ENCODE measurements at places on chromosomes 12 and 14.

DNA sequence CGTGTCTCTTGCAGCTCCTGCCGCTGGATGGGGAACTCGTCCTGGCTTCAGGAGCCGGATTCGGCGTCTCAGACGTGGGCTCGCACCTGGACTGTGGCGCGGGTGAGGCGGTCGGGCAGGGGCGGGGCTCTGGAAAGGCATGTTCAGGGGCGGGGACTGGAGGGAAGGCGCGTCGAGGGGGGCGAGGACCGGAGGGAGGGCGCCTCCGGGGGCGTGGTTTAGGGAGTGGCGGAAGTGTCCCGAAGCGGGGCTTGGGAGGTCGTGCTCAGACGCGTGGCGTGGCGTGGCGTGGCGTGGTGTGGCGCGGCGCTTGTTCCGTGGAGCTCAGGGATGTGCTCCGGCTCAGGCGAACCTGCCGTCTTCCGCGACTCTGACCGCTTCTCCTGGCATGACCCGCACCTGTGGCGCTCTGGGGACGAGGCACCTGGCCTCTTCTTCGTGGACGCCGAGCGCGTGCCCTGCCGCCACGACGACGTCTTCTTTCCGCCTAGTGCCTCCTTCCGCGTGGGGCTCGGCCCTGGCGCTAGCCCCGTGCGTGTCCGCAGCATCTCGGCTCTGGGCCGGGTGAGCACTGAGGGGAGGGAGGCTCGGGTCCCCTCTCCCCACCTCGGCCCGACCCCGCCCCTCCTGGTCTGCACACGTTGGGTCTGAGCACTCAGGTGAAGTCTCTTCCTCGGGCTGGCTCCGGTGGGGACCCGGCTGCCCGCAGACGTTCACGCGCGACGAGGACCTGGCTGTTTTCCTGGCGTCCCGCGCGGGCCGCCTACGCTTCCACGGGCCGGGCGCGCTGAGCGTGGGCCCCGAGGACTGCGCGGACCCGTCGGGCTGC, 6.2 kb downstream of the AMN start:
- DNase-seq = peak; percentile 76

DNA sequence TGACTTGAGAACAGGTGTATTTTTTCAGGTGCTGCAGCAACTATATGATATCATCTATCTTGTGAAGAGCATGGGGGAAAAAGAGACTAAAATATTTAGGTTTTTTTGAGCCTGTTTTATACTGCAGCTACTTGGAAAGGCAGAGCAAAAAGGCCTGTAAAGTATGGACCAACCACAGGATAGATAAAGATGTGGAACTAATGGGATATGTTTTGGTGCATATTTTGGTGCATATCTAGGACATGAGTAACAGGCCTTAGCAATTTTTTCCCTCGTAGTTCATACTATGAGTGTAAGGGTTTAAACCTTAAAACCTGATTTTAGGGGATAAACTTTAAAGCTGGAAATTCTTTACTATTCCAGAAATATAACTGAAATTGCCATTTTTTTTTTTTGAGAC, 6.0 kb upstream of the GTSF1 start:
- DNase-seq = no peak

DNA sequence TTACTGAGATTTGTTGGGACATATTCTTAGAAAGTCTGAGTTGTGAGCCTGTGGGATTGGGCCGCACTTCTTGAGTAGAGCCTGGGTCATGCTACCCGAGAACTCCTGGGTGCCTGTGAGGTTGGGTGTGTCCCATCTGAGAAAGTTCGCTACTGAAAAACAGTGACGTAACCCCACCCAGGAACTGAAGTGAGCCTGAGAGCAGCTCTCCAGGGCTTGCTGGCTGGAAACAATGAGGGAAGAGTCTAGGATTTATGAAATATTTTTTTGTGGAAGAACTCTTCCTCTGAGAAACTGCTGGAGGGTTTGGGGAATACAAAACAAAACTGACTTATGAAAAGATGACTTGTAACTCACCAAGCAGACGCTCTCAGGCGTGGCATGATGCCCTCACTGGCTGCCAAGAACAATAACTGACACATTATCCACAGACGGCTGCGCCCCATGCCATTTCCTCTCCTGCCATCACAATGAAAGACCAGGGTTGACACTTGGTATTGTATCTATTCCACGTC, 69.2 kb downstream of the RASSF3 start:
- peak; percentile 56 for DNase-seq

GRCh38 chr12:109655578-109655977, 58.0 kb upstream of the FAM222A start:
- no peak for DNase-seq

GRCh38 chr12:129332286-129332685, 479.0 kb downstream of the GLT1D1 start:
- DNase-seq = no peak

DNA sequence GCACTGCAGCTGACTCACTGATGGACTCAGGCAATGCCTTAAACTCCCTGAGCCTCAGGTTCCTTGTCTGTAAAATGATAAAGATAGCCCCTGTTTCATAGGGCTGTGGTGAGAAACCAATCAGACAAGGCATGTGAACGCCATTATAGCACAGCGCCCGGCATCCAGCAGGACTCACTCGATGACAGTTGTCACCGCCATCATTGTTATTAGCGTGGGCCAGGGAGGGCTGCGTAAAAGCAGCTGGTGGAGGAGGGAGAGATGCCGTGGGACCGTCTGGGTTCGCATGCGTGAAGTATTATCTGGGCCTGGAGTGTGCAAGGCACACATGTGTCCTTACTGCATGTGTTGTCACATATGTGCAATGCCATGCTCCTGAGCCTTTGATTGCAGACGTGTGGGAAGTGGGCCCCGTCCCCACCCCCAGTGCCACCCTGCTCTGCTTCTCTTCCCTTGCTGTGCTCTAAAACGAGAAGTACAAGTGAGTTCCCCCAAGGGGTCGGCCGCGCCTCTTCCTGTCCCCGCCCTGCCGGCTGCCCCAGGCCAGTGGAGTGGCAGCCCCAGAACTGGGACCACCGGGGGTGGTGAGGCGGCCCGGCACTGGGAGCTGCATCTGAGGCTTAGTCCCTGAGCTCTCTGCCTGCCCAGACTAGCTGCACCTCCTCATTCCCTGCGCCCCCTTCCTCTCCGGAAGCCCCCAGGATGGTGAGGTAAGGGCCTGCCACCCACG, at the start of gene PTPN6:
PTPN6 (plus strand) TSS at position 546 of the 730 bp plus-strand sequence; CDS start at position 703, 157 bp downstream.
- DNase-seq = peak; percentile 59

DNA sequence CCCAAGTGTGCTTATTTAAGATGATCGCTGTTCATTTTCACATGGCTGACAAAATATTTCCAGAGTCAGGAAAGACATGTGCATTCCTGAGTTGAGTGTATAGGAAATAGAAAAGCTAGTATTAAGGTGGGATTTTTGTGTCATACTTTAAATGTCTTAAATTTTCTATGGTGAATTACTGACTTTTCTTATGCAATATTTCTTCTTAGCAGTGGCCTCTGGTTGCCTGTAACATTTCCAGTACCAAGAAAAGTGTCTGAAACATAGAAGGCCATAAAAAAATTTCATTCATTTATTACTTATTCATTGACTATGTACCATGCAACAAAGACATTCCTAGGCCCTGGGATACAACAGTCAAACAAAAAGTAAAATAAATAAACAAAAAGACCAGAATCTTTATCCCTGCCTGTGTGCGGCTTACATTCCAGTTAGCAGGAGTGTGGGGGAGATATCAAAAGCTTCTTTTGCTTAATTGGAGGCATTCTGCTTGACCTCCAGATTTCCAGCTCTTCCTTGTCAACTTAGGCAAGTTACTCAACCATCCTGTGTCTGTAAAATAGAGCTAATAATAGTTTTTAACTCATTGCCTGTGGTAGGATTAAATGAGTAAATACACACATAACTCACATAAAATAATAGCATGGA, 216.3 kb upstream of the FLRT2 start:
- no peak for DNase-seq

Measured in activated naive CD4-positive, alpha-beta T cell treated with Interleukin-2 at 50 U/mL for 16 hours (primary cell).